ENCODE measurements at places on chromosomes 4 and X. TPM values are rescaled to one million over a fixed set of nuclear protein-coding genes. Genes with fewer than 3 reads are reported as not detected.

The TGIF2LX gene
- total RNA-seq, result not detected

The NDST4 gene
- not detected for total RNA-seq

The MTM1 gene
- 28.4 TPM for total RNA-seq

The MAGEA10 gene
- not detected for total RNA-seq

The CXCL11 gene
- not detected for total RNA-seq

The SPANXD gene
- not detected for total RNA-seq

The CACNA1F gene
- 1.4 TPM for total RNA-seq

The SNX25 gene
- 98.5 TPM for total RNA-seq

Data from upper lobe of right lung (tissue), 1 donor.